Natural killer cell (primary cell): ENCODE measurements at places on chromosomes 3 and 15. TPM values are rescaled to one million over a fixed set of nuclear protein-coding genes. Genes with fewer than 3 reads are reported as not detected.

Gene LAMB2
- 0.75 TPM for total RNA-seq

DNA sequence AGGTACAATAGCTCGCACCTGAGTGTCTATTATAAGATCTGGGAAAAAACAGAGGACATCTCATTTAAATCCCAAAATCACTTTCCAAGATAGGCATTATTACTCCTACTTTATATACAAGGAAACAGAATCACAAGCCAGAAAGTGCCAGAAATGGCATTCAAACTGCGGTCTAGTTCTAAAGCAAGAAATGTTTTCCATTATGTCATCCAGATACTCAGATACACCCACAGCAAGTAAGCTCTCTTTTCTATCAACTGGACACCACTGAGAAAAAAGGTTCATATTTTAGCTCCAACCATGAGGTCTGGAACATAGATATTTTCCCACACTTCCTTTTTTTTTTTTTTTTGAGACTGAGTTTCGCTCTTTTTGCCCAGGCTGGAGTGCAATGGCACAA, 8.1 kb downstream of the SLC33A1 start:
- DNase-seq: no peak

- no peak for DNase-seq
Measured at GRCh38 chr15:79059081-79059572, 31.5 kb downstream of the RASGRF1 start.

DNA sequence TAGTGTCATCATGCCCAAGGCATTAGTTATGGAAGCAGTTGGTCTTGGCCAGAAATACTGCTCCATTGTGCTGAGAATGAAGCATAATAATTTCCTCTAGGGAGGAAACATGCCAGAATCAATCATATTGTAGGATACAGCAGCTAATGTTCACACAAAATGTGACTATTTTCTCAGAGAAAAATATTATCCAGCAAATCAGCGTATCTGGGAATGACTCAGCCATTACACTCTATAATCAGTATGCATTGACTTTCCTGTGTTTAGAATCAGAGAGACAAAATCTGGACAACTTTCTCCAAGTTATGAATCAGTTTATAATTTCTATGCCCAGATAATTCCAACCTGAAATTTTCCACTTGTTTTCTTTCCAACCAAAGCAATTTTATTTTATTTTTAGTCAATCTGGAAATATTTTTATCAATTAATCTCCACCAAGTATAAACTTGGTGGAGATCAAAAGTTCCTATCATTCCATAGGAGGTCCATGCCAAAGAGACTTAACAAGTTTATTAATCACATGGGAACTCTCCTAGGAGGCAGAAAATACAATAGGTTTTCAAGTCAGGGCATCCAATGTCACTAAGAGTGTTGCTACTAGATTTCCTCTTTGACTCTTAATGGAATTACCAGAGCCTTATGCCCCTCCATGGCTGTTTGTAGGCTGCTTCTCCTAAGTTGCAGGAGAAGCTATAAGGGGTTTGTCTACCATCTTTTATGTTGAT, 36.4 kb downstream of the SUCNR1 start:
- DNase-seq: no peak

GRCh38 chr3:24519368-24520100, 24.9 kb upstream of the THRB start:
- no peak for DNase-seq

DNA sequence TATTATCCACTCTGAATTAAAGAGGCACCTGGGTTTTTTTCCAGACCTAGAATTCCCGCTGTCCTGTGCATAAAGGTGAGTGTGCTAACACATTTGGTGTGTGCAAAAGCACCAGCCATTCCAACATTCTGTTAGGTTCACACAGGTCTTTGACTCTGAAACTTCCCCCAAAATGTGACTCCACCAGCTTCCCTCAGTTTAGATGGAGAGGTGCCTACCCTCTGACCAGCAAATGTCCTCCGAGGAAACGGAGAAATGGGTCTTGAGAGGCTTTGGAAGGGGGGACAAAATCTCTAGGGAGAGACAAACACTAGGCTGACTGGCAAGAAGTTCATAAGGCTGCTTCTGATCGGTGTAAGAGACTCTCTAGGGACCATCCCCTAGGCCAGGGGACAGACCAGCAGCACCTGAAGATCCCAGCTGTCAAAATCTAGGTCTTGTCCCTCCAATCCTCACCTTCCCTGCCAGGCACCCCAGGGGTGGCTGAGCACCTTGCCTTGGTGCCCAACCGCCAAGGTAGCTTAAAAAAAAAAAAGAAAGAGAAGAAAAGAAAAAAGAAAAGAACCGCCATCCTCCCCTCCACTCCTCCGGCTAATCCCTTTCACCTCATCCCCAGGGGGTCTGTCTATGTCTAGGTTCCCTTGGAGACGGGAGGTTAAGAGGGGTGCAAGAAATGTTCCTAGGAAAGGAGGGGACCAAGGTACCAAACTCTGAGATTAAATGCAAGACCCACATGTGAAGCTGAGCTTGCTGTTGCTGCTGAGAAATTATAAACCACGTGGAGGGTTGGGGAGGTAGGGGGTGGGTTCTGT, 2.0 kb upstream of the MECOM start:
- no peak for DNase-seq

DNA sequence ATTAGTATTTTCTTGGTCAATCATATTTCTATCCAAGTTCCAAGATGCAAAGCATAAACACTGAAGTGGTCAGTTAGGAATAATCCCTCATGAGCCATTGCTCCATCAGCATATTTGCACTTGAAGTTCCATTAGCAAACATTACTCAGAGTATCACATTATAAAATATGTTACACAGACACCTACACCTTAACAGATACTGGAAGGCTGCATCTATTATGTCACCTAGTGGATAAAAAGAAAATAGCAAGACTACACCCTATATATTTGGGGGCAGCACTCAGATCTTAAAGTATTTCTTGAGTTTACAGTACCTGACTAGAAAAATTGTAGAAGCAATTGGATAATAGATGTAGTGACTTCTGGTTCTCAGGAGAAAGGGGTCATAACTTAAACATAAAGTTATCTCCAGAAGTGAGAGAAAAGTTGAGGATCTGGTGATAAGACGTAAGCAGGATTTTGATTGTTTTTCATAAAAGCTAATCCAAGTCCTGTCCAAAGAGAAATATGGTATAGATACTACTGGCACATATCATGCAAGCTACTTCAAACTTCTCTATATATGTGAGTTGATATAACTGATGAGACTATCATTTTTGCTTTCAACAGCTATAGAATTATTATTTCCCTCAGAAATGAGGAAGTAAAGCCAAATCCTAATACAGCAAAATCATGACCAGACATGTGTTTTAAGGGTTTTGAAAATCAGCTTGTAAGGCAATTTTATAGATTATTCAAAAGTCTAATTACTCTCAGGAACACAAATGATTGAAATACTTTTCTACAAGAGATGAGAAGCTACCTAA, 422.2 kb downstream of the GBE1 start:
- DNase-seq: no peak

GRCh38 chr3:34189133-34189532, 390.7 kb downstream of the PDCD6IP start:
- no peak for DNase-seq

GRCh38 chr15:40472171-40472727, 1.5 kb downstream of the CHST14 start:
- DNase-seq: no peak

DNA sequence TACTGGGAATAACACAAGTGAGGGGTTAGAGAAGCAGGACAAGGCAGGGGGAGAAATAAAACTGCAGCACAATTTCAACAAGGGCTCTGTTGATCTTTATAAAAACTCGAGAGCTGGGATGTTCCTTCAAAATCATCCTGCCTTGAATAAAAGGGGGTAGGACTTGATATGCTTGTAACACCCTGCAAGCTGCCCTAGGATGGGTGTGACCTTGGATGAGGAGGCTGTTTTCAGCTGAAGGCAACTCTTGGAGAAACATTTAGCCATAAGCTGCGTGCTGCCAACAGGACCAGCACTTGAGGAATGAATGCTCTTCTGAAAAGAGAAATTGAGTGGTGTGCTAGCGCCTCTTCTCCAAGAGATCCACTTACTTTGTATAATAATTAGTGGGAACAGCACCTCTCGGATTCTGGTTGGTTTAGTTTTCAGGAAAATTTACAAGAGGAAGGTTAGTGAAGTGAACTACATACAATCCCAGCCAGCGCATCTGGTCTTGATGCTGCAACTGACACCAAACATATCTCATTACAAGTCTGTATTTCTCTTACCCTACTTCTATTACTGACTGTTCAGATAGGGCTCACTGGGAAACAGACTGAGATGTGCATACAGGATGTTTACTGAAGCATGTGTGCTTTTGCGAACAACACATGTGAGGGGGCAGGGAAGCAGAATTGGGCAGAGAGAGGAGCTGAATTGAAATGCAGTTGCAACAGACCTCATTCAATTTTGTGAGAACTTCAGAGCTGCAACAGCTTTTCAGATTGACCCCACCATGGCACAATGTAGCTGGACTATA, 643.0 kb upstream of the GOLIM4 start:
- DNase-seq: no peak

- DNase-seq: no peak
Measured at GRCh38 chr15:68001811-68002210, 52.3 kb upstream of the PIAS1 start.
